Anterior cingulate cortex (tissue), 58 donors: ENCODE measurements at places on chromosomes 6 and 20.

DNA sequence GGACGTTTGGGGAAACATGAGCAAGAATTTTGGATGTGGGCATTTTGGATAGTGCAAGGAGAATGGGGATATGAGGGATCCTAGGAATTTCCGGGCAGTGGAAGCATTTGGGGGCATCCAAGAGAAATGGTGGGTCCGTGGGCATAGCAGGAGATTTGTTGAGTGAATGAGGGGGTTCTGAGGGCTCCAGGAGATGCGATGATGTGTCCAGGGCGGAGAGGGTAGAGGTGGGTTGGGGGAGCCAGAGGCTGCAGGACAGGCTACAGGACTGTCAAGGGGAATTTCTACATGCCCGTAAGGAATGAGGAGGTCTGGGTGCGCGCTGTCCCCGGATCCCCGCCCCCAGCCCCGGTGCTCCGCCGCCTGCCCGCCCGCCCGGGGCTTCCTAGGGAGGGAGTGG is 364 bp downstream of the FRS3 start:
- no peak for DNase-seq

DNA sequence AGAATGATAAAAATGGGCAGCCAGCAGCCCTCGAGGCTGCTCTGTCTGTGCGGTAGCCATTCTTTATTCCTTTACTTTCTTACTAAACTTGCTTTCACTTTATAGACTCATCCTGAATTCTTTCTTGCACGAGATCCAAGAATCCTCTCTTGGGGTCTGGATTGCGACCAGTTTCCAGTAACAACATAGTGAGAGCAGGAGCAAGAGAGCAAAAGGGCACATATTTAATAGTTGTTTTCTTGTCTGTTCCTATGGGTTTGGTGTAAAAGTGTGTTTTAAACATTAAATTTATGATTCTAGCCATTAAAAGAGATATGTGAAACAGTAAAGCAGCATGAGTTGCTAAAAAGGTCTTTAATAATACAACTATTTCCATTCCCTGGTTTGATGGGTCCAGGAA is 78.8 kb upstream of the OPRM1 start:
- DNase-seq, result no peak

DNA sequence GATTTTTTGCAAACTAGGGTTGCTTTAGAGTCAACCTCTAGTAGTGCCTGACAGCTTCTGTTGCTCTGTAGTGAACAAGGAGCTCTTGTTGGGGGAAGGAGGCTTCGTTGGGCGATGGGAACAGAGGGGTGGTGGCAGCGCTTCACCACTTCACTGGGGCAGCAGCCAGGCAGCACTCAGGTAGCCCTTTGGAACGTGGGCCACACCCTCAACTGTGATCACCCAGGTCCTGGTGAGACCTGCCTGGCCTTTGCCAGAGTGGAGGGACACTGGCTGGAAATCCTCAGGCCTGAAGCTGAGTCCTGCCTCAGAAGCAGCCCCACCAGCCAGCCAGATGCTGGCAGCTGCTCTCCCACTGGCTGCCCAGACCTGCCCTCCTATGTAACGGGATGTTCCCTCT is 10.4 kb upstream of the EDN3 start:
- no peak for DNase-seq

DNA sequence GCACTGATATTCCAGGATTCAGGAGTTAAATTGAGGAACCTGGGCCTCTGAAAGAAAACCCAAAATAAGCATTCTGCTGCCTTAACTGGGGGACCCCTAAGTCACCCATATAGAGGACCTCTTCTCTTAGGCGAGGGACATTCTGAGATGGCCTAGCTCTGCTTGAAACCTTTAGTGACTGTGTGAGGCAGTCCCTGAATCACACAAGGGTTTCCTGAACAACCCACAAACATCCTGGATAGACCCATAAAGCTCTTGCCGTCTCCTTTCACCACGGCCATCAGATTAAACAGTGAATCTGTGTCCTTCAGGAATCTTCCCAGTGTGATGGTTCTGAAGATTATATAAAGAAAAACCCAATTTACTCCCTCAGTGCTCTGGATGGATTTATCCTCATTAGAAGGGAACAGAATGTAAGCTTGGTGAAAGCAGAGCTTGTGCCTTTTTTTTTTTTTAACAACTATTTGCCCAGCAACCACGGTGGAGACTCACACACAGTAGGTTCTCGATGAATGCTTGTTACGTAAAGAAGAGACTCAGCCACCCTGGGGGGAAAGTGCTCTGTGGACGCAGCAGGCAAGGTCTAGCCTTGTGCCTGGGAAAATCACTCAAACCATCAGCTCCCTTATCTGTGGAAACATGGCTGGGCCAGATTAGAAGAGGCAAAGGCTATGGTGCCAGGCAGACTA is 39.1 kb upstream of the SIRPG start:
- DNase-seq, result no peak

- DNase-seq, result no peak
These were observed 41.6 kb upstream of the TFAP2C start for GRCh38 chr20:56587307-56588041.

- DNase-seq, result no peak
These were observed 12.8 kb upstream of the HLA-F start for GRCh38 chr6:29710281-29710941.

DNA sequence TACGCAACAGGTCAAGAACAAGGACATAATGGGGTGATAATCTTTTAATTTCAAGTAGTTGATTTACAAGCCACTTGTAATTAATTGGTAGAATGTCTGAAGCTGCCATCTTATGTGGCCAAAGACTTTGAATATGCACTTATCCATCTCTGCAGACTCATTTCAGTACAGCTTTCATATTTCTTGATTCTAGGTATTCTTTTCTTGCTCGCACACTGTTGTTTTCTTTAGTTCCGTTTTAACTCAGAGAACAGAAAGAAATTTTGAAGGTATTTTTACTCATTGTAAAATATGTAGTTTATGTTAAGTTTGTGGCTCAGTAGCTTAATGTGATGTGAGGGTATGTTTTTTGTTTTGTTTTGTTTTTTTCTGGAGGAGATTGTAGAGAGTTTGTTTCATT is 73.9 kb downstream of the UBR2 start:
- DNase-seq, result no peak
